ENCODE measurements at places on chromosomes 12 and 14. TPM values are rescaled to one million over a fixed set of nuclear protein-coding genes. Genes with fewer than 3 reads are reported as not detected.

DNA sequence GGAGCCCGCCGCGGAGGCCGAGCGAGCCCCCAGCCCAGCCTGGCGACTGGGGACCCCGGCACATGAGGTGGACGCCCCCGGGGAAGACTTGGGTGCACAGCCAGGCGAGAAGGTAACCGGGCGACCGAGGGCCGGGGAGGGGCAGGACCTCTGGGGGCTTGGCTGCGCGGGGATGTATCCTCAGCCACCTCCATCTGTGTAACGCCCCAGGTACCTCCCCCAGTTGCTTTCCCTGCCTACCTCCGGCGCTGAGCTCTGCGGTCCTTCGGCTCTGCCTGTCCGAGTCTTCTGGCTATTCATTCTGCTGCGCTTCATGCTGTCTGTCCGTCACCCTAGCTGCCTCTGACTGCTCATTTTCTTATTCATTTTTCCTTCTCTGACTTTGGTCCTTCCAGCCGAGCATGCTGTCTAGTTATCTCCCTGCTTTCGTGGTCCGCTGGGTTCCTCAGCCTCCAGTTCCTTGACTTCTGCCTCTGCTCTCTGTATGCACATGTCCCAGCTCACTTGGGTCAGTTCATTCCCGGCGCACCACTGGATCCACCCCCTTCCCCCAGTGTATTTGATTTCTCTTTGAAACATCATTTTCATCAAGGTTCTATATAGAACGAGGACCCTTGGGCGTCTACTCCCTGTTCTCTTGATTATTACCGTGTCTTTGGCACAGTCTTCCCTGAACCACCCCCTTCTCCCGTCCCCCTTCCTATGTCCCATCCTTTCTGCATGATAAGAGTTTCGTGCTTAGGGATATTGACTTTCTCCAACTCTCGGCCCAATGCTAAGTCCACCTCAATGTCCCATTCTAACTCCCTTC lies 612 bp downstream of the PHC1 start:
- H3K4me3 ChIP-seq = peak overlapping the region; percentile 59
- no peaks in the 10 kb centered on the region for H3K36me3 ChIP-seq
- no peaks in the 10 kb centered on the region for H3K27me3 ChIP-seq
- peaks cover 24% of the 10 kb centered on the region for H3K4me1 ChIP-seq
- peak overlapping the region; percentile 81 for H3K27ac ChIP-seq

DNA sequence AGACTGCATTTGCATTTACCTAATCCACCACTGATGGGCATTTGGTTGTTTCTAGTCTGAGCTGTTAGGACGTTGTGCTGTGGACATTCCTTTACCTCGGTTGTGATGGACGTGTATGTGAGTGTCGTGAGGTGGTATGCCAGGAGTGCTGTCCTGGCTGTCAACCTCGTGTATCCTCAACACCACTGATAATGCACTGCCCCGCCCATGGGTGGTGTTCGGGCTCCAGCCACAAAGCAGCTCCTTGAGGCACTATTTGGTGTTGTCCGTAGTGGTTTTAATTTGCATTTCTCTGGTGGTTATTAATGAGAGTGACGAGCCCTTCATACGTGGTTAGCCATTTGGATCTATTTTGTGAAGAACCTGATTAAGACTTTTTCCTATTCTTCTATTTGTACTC lies 87.6 kb downstream of the PPP2R5C start:
- H3K4me3 ChIP-seq = no peak overlapping the region
- DNase-seq = no peak
- H3K36me3 ChIP-seq = peaks cover 27% of the 10 kb centered on the region
- no peaks in the 10 kb centered on the region for H3K27me3 ChIP-seq

DNA sequence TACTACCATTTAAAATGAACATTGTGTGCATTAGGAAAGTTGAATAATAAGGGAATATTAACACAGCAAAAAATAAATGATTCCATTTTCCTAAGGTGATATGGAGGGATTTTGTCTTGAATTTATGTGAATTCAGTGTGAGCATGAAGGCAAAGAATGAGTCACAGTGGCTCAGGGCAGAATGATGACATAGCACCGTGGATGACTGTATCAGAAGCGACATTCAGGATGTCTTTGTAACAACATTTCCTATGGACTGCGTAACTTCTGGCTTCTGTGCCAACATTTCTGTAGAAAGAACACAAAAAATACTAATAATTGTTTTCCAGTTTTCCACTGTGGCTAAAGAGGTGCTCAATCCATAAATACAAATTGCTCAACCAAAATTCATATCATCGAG lies 54.6 kb downstream of the TTC8 start:
- H3K4me3 ChIP-seq = no peak overlapping the region
- H3K36me3 ChIP-seq = peaks cover 35% of the 10 kb centered on the region
- H3K27ac ChIP-seq = no peak overlapping the region
- no peak for DNase-seq
- no peaks in the 10 kb centered on the region for H3K27me3 ChIP-seq
- no peaks in the 10 kb centered on the region for H3K4me1 ChIP-seq

- H3K4me3 ChIP-seq = no peak overlapping the region
- H3K27ac ChIP-seq = no peak overlapping the region
- peaks cover 3% of the 10 kb centered on the region for H3K4me1 ChIP-seq
- H3K36me3 ChIP-seq = no peaks in the 10 kb centered on the region
- no peak for DNase-seq
Observed at GRCh38 chr12:106106061-106106566, 32.6 kb downstream of the NUAK1 start.

GRCh38 chr12:127810041-127810440 lies 456.9 kb upstream of the TMEM132C start:
- no peak overlapping the region for H3K4me3 ChIP-seq
- no peaks in the 10 kb centered on the region for H3K27me3 ChIP-seq
- H3K36me3 ChIP-seq = no peaks in the 10 kb centered on the region

DNA sequence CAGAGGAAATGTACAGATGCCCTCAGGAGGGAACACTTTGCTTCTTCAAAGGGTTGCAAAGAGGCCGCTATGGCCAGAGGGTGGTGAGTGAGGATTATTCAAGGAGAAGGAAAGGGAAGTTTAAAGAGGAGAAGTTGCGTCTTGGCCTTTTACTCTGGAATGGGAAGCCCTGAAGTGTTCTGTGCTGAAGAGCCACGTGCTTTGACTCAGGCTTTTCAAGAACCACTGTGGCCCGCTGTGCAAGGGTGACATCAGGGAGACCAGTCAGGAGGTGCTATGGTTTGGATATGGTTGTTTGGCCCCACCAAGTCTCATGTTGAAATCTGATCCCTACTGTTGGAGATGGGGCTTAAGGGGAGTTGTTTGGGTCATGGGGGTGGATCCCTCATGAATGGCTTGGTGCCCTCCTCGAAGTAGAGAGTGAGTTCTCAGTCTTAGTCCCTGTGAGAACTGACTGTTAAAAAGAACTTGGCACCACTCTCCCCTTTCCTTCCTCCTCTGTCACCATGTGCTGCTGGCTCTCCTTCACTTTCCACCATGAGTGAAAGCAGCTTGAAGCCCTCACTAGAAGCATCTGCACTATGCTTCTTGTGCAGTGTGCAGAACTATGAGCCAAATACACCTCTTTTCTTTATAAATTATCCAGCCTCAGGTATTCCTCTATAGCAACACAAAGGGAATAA lies 66.1 kb upstream of the DUSP6 start:
- no peaks in the 10 kb centered on the region for H3K36me3 ChIP-seq
- no peak overlapping the region for H3K27ac ChIP-seq
- DNase-seq = no peak
- H3K4me3 ChIP-seq = no peak overlapping the region
- H3K27me3 ChIP-seq = no peaks in the 10 kb centered on the region

DNA sequence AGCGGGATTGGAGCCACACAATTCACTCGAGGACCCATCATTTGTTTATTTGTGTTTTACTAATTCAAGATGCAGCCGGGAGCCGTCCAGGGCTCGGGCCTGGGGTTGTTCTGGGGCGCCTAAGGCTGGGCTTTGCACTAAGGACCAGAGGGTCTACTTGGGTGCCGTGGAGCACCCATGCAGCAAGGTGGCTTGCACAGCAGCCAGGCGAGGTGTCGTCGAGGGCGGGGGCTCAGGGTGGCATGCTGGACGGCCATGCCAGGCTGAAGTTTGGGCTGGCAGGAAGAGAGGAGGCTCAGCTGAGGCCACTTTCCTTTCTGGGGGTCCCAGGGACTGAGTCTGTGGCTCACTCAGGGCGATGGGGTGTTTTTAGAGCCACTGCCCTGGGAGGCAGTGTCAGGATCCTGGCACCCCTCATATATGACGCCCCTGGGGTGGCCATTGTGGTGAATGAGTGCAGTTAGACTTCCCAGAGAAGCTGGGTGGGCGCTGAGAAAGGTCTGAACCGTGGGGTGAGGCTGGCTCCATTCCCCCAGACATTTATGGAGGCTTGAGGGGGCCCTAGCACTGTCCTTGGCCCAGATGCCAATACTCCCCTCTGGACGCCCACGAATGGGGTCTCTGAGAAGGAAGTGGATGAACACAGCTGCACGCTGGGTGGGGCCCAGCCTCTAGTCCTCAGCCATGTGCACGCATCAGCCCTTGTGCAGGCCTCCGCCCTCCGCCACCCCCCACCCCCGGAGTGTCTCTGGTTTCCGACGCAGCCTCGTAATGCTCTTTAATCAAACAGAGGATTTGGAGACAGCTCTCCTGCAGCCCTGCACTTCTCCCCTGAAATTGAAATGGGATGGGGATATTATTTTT lies 11.3 kb downstream of the MEG3 start:
- no peaks in the 10 kb centered on the region for H3K36me3 ChIP-seq
- no peak overlapping the region for H3K4me3 ChIP-seq
- no peaks in the 10 kb centered on the region for H3K4me1 ChIP-seq
- peaks cover 28% of the 10 kb centered on the region for H3K27me3 ChIP-seq

DNA sequence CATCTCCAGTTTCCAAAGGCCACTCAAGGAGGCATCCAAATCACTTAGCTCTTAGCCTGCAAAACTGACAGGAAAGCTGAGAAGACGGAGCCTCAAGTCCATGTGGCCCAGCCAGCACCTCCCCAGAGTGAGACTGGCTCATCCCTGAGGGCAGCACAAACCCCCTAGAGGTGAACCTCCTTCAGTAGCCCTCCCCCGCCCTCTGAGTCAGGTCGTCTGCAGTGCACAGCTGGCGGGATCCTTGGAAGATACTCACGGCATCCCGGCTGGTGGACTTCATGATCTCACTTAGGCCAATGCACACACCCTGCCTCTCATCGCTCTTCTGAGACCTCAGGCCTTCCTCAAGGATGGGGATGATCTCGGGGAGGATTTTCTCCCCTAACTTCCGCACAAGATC lies 24.1 kb upstream of the RAB35 start:
- no peaks in the 10 kb centered on the region for H3K27me3 ChIP-seq
- no peaks in the 10 kb centered on the region for H3K4me1 ChIP-seq
- no peak for DNase-seq
- H3K27ac ChIP-seq = no peak overlapping the region

- no peaks in the 10 kb centered on the region for H3K27me3 ChIP-seq
- no peak overlapping the region for H3K4me3 ChIP-seq
- H3K4me1 ChIP-seq = peaks cover 41% of the 10 kb centered on the region
Observed at GRCh38 chr12:47717046-47717442, 8.2 kb downstream of the ENDOU start.

- no peak overlapping the region for H3K4me3 ChIP-seq
- no peak for DNase-seq
- H3K4me1 ChIP-seq = no peaks in the 10 kb centered on the region
- no peaks in the 10 kb centered on the region for H3K27me3 ChIP-seq
Observed at GRCh38 chr12:26642361-26642760, 190.6 kb downstream of the ITPR2 start.

DNA sequence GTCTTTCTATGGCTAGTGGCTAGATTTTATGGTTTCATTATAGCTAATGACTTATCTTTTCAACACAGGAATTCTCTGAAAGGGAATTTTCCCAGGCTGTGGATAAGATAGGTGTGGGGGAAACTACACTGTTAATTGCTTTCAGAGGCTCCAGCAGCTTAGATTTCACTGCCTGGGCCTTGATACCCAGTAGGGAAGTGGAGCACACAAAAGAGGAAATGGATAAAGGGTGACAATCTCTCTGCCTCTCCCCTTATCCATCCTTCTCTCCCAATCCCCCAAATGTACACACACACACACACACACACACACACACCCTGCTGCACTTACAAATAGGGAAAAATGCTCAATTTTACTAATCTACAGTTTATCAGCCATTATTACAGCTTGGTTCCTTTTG lies 19.1 kb downstream of the SIX4 start:
- no peak overlapping the region for H3K27ac ChIP-seq
- H3K4me1 ChIP-seq = no peaks in the 10 kb centered on the region
- no peak overlapping the region for H3K4me3 ChIP-seq

Gene HSPA2
- 102 TPM for total RNA-seq

Gene LMNTD1
- not detected for total RNA-seq

Gene TAS2R9
- total RNA-seq = 0.66 TPM

Gene FIGNL2
- total RNA-seq = not detected

Gene SDR9C7
- total RNA-seq = 42.1 TPM

Gene TRIM9
- total RNA-seq = not detected

Gene BCL7A
- 2.5 TPM for total RNA-seq

Gene SLC10A1
- not detected for total RNA-seq

Gene RTL1
- total RNA-seq = not detected

Measured in esophagus squamous epithelium (tissue), 5 donors.